ENCODE measurements at places on chromosomes 1 and 21.
A peak's percentile ranks its signal among the peaks of the same experiment; 100 is the strongest.

DNA sequence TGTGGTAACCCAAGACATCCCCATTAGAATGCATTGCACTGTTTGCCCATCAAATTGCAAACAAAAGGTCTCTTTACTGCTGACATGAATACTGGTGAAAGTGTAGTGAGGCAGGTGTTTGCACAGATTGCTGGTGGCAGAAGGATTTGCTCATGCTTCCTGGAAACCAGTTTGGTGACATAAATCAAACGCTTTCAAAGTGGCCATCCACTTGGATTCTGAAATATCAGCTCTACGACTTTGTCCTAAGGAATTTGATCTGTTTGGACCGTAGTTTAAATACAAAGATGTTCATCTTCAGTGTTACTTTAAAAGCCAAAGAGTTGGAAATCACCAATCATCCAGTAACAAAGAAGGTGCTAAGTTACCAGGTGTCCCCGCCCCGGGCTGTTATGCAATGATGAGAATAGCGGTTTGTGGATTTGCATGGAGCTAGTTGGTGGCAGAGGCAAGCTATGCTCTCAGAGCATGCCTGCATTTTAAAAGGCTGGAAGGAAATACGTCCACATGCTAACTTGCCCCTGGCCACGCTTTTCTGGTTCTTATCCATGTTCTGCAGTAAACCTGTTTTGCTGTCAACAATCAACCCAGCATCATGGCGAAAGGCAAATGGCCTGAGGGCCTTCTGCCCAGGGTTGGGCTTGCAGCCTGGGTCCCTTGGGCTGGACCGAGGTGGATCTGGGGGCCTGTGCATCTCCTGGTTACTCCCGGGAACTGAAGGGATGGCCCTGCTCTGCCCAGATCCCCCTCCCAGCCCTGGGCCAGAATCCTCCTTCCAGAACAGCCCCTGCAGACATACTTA lies 49.2 kb downstream of the UMODL1 start:
- peak; percentile 53 for DNase-seq

DNA sequence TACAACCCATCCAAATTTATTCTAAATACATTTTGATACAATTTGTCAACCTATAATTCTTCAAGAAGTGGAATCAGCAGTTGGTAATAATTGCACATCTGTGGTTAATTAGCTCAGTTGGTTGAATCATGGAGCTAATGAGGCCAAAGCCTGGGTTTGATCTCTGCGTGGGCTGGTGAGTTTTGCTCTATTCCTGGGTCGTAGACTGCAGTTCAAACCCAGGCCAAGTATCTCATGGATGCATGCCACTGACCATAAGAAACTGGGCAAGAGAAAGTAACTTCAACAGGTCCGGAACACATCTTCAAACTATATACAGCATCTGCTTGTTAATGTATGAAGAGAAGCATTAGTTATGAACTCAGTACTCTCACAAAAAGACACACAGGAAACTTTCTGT lies 779.7 kb downstream of the USP25 start:
- DNase-seq = no peak

DNA sequence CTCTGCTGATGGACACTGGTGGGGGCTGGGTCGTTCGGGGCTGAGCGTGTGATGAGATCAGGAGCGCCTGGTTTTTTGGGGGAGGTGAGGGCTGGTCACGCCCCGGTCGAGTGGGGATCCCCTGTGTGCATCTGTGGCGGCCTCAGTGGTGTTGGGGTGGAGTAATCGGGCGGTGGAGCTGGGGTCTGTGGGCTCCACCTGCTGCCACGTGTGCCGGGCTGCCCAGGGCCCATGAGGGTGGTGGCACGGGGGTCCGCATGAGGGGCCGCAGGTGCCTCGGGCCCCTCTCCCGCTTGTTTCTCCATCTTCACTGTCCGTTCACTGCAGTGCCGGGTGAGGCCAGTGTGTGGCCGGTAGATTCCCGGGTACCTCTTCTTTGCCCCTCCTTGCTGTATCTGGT lies 17.2 kb downstream of the PRKCZ start:
- no peak for DNase-seq

- DNase-seq = peak; percentile 6
Measured at GRCh38 chr1:153921803-153922075, 1.0 kb downstream of the GATAD2B start.

- DNase-seq = no peak
Measured at GRCh38 chr1:184770181-184770979, 15.7 kb upstream of the EDEM3 start.

- DNase-seq = no peak
Measured at GRCh38 chr1:242147096-242147976, 148.4 kb upstream of the MAP1LC3C start.

GRCh38 chr21:41186755-41187536 lies 19.0 kb downstream of the BACE2 start:
- DNase-seq = no peak

DNA sequence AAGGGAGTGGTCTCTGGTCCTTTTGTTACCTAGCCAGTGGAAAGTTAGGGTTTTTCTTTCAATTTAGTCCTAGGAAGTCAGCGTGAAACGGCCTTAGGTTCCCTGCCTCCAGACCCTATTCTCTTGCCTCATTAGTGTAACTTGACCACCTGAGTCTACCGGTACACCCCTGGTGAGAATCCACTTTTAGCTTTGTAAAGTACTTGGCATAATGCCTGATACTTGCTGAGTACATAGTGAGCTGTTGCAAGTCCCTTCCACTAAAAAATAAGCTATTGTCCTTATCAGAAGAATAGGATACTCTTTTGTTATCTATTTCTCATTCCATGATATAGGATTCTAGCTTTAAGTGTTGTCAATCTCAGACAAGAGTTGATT lies 228.8 kb downstream of the ST6GALNAC3 start:
- no peak for DNase-seq

DNA sequence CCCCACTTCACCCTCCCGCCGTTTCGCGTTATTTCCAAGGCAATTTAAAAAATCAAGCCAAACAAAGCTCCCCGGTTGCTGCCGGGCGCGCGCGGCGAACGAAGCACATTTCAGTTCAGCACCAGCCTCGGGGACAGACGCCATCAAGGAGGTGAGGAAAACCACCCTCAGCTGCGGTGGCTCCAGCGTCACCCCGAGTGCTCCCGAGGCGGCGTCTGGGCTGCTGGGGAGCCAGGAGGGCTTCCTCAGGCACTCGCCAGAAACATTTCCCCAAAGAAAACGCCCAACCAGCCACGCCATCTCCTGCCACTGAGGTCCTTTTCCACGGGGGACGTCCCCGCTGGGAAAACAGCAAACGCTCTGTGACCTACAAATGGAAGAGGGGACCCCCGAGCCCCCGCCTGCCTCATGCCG lies 623 bp downstream of the GNG4 start:
- DNase-seq = peak; percentile 77
